ENCODE measurements at places on chromosomes 16 and 17. TPM values are rescaled to one million over a fixed set of nuclear protein-coding genes. Genes with fewer than 3 reads are reported as not detected.

DNA sequence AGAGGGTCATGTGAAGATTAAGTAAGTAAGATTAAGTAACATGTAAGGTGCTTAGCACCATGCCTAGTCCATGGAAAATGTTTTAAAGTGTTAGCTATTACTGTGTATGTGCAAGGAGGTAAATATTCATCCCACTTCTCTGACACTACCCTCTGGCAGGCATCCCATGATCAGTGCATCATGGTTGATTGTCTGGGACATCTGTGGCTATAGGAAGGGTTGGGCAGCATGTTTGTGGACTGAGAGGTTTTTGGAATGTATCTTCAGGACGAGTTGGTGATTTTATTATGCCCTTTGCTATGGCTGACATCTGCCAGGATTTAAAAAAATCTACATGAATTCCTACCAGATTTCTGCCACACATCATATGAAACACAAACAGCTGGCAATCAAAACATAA is 6.5 kb upstream of the TAOK1 start:
- no peak for DNase-seq

DNA sequence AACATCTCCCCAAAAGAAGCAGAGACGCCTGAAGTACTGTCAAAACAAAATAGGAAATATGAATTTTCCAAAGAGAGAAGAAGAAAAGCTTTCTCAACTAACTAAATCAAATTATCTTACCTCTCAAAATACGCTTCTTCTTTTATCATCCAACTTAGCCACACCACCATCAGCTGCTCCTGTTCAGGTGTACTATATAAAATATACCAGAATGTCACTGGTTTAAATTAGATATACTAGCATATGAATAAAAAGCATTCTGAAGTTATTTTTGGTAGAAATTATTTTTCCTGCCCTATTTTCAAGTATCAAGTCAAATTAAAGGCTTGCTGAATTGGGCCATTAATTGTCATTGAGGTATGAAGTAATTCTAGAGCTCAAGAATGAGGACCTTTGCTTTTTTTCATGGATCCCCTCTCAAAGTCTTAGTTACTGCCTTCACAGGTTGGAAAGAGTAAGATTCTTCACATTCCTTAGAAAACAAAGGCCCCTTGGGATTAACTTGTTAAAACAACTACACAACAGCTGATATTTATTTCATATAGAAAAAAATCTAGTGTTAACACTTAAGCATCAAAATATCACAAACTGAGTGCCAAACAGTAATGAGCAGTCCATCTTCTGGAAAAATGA is 30.1 kb downstream of the INTS2 start:
- no peak for DNase-seq

DNA sequence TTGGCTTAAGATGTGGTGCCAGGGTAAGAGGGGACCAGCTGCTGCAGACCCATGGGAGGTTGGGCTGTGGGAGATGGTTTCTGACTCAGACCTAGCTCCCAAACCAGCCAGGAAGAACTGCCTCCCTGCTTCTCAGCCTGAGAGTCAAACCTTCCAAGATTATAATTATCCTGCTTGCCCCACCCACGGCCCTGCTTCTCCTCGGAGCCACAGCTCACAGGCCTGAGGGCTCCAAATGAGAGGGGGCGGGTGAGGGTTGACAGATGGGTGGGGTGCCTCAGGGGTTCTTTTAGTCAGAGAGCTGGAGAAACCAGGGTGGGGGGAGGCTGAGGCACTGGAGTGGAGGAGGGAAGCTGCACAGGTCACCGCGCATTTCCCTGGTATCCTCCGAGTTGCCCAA is 28.7 kb upstream of the GRIN2A start:
- no peak for DNase-seq

DNA sequence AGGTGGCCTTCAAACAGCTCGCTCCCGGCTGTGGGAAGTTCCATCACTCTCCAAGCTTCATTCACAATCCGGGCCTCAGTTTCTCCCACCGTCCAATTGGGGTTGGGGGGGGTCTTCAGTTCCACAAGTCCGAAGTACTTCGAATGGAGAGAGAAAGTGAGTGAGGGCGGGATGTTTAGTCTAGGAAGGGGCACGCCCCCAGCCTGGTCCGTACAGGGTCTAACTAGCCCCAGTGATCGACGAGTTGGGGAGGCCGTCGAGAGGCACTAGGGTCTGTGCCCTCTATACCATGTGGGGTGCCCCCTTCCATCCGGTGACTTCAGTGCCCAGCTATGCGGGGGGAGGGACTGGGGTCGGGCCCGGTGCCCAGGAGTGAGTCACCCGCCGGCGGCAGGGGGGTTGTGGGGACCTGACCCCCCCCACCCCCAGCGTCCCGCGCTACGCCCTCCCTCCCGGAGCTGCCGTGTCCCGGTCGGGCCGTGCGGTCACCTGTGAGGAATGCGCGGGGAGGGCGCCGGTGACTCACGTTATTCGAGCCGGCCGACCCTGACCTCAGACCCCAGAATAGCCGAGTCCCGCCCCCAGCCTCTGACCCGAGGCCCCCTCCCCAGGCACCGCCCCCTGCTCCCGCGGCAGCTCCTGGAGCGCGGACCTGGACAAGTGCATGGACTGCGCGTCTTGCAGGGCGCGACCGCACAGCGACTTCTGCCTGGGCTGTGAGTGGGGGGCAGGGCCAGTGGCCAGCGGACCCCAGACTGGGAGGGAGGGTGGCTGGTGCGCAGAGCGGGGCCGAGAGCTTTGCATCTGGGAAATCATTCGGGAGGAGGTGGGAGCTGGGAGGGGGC is 658 bp downstream of the TNFRSF12A start:
- DNase-seq = peak; percentile 82

The IRX3 gene
- 0.86 TPM for total RNA-seq

The PRAC2 gene
- total RNA-seq = not detected

DNA sequence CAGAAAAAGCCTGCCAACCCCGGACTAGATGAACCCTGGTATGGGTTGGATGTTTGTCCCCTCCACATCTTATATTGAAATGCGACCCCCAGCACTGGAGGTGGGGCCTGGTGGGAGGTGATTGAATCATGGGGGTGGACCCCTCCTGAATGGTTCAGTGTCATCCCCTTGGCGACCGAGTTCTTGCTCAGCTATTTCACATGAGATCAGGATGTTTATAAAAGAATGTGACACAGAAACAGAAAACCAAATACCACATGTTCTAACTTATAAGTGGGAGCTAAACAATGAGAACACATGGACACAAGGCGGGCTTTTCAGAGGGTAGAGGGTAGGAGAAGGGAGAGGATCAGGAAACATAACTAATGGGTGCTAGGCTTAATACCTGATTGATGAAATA is 576.0 kb upstream of the HSBP1 start:
- DNase-seq = no peak

The CCL13 gene
- not detected for total RNA-seq

- DNase-seq = no peak
These were observed 46.1 kb downstream of the TBX4 start for GRCh38 chr17:61498042-61498994.

The CCDC40 gene
- total RNA-seq = 6.9 TPM

- DNase-seq = no peak
These were observed 35.5 kb downstream of the DNAH17 start for GRCh38 chr17:78541488-78542206.

The GPR179 gene
- under 0.01 TPM for total RNA-seq

The INCA1 gene
- 0.97 TPM for total RNA-seq

GRCh38 chr16:48960830-48961229 is 320.8 kb downstream of the CBLN1 start:
- DNase-seq = no peak

- DNase-seq = peak; percentile 77
These were observed 44.1 kb downstream of the CFDP1 start for GRCh38 chr16:75389096-75389690.

GRCh38 chr17:51703361-51704341 is 443.3 kb downstream of the UTP18 start:
- no peak for DNase-seq

The ITGAE gene
- total RNA-seq = 37.1 TPM

GRCh38 chr17:82740906-82741759 is 5.7 kb downstream of the FN3K start:
- peak; percentile 18 for DNase-seq

DNA sequence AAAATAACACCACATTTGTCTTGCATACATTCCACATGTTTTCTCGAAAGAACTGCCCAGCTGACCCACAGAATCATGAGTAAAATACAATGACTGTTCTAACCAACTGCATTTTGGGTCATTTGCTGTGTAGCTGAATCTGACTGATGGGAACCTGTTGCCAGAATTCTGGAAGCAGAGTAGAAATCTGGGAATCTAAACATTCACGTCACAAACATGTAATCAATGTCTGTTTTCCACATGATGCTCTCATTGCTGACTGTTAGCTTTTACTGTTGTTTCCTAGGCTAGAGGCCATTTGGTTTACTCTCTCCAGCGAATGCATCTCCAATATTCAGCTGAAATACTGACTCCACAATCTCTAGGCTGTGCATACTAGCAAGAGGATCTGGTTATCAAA is 710.1 kb downstream of the KCNJ2 start:
- no peak for DNase-seq

- no peak for DNase-seq
These were observed 79.4 kb upstream of the ZNF469 start for GRCh38 chr16:88303405-88303804.

The MT1A gene
- 1.9 TPM for total RNA-seq

DNA sequence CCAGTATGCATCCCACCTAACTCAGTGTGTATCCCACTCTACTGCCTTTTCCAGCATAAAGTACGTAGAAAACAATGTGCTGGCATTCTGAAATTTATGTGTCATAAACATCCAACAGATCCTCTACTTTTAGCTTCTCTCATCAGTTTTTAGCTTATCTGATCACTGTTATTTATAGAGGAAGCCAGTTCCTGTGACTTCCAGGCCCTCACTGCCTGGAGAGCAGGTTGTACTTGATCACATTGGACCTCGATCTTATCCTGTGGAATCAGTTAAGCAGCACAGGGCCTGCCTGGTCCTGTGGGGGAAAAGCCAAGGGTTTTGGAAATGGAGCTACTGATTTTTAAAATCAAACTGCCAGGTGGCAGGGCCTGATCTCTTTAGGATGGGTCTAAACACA is 30.8 kb downstream of the PRSS54 start:
- DNase-seq = no peak

- DNase-seq = no peak
These were observed 7.2 kb downstream of the TP53I13 start for GRCh38 chr17:29575511-29576213.

- DNase-seq = no peak
These were observed 32.7 kb downstream of the CDK5RAP3 start for GRCh38 chr17:48003417-48004151.

DNA sequence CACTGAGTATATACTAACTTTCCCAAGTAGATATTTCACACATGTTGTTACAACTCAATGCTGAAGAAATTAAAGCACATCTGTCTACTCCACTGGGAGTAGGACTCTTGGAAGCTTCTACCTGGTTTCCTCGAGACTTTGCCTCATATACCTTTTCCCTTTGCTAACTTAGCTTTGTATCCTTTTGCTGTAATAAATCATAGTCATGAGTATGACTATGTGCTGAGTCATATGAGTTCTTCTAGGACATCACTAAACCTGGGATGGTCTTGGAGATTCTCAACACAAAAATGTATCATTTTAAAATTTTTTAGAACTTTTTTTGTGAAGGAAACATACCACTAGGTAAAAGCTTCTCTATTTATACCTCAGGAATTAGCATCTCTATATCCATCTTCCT is 39.8 kb downstream of the ABCA5 start:
- DNase-seq = peak; percentile 30

DNA sequence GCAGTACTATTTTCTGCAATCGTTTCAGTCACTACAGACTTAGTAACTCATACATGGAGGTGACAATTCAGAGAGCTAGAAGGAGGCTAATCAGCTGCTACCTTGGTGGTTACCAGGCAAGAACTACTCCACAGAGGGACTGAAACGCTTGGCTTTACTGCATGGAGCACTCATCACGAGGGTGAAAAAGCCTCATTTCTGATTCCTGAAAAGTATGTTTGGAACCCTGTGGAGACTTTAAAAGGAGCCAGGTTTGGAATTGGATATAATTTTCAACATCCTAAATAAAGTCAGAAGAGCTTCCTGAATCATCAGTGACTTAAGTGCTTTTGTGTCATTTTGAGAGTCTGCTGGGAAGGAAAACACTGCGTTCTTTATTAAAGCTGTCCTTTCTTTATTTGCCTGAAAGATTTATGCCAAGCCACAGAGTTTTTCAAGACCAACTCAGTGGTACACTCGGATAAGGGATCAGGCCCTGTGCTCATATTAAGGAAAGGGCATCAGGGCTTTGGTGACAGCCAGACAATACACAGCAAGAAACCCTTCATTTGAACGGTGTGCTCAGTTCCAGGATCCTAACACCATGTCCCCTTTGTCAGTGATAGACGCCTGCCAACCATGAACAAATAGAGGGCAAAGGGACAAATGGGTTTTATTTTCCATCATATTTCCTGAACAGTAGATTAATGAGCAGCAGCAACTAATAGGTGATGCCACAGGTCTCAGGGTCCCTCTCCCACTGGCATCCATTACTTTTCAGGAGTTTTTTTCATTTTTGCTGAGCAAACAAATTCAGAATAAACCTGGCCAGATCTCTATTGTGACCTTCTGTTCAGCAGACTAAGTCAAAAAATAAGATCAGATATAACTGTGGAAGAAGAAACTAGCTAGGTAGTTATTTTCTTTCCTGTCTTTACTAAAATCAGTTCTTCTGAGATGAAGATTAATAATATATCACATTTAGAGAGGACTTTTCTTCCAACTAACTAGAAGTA is 80.5 kb upstream of the CLEC18B start:
- DNase-seq = no peak

The PRRT2 gene
- total RNA-seq = 3.2 TPM

DNA sequence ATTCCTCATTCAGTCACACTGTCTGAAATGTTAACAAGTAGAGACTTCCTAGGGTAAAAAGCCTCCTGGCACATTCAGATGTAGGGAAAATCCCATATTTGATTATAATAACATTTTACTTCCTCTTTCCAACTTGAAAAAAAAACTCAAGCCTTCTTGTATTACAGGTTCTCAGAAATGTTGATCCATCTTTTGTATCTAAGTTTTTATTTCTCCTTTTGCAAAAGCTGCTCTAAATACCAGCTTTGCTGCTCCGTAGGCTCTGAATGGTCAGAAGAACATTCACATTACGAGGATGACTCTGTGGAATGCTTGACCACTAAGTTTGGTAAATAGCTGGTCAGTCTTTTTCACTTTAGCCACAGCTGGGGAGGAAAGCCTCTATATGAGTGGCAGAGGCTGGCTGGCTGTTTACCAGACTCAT is 13.2 kb upstream of the HEATR6 start:
- peak; percentile 62 for DNase-seq

The CHD9NB gene
- 2.6 TPM for total RNA-seq

DNA sequence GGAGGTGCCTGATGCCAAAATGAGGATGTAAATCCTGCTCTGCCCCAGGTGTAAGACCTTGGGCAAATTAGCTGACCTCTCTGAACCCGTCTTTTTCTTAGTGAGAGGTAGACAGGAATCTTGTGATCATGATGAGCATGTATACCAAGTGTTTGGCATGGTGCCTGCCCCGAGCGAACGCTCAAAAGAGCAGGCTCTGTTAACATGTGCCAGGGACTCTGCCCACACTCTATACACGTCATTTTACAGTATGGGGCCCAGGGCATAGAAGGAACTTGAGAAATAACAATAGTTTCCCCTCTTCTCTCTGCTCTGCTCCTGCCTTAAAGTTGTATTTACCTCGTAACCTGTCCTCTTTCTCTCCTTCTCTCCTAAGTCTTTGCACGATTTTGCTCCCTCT is 9.3 kb upstream of the MAF start:
- DNase-seq = no peak
